Motor neuron (in vitro differentiated cells): ENCODE measurements at places on chromosomes 4 and X.

- no peak for ATAC-seq
Measured at GRCh38 chr4:91304292-91304691, 999.5 kb upstream of the GRID2 start.

- peak; percentile 36 for ATAC-seq
Measured at GRCh38 chr4:33941854-33942253, 2302.5 kb downstream of the ARAP2 start.

DNA sequence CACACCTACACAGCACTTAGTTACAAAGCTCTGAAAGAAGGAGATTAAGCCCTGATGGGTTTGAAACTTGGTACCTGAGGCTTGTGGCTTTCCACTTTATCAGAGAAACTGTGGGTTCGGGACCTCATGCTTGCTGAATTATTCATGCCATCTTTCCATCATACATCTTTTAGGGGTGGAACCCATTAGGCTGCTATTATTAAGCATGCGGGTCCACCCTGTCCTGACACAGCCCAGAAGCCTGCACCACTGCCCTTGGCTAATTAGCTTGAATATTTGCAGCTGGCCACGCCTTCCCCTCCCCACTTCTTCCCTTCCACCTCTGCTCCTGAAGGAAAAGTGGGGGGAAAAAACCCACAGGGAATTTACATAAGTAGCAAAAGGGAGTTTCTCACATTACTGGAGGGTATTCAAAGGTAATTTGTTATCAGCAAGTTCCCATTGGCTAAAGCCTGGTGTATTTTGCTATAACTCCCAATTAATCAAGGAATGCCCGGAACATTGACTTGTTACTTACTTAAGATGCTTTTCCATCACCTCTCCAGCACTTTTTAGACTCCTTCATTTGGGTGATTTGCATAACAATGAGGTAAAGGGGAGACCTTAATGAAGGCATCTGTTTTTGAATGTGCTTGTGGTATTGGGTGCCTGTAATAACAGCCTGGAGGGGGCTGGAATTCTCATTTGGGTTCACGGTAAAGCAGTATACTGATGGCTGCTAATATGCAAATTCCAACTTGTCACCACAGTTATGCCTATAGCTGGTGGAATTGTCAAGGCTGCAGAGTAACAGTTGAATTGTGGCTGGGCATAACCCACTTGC lies 231.7 kb upstream of the GATB start:
- peak; percentile 92 for ATAC-seq

DNA sequence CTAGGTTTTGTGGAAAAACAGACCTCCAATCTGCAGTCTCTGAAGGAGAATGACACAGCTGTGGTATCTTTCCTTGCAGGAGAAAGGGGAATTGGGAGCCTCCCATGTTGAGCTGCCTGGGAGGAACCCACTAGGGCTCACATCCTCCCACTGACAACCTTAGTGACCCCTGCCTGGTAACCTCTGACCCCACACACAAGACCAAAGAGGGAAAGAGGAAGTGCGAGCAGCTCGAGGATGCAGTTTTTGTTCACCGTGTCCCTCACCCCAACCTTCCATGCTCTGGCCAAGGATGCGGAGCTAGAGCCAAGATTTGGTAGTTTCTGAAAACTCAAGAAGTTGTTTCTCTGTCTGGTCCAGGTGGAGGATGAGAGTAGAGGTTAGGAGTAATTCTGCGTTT lies 5.4 kb upstream of the ZXDA start:
- no peak for ATAC-seq

DNA sequence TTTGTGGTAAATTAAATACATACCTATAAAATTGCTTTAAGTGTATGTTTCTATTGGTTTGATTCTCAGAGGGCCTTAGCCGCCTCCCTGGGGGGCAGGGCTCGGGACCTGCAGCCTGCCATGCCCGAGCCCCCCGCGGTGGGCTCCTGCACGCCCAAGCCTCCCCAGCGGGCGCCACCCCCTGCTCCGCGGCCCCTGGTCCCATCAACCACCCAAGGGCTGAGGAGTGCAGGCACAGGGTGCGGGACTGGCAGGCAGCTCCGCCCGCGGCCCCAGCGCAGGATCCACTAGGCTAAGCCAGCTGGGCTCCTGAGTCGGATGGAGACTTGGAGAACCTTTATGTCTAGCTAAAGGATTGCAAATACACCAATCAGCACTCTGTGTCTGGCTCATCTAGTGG lies 108.3 kb upstream of the INPP4B start:
- no peak for ATAC-seq

DNA sequence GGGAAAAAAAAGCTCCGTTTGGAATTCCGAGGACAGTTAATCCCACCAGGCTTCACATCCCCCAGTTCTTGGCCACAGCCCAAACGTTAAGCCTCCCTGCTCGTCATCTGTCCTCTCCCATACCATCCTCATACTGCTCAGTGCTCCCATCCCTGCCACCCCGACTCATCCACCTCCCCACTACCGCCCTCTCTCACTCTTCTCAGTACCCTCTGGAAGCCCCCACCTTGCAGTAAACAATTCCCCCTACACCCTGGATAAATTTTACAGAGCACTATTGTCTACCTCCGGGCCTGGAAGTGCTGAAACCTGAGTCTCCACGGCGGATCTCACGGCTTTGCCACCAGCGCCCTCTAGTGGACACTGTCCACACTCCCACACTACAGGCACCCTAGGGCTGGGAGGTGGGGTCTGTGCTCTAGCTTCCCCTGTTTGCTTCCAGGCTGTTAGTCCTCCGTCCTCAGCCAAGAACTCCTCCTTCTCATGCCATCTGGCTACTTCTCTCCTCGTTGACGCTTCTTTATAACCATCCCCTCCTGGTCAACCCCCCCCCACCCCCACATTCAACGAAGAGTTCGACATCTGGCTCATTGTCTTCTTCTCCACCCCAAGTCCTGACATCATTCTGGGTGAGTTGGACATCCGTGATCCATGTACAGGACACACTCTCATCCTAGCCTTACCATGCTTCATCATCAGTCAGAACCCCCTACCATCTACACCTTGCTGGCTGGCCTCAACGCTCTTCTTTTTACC lies 54.5 kb downstream of the RTL9 start:
- peak; percentile 97 for ATAC-seq

- peak; percentile 84 for ATAC-seq
Measured at GRCh38 chrX:100643956-100644860, at the start of gene SRPX2. SRPX2 (plus strand) TSS chrX:100644199; CDS start chrX:100646323, 2,124 bp downstream.

GRCh38 chr4:7857238-7857701 lies 82.4 kb downstream of the AFAP1 start:
- ATAC-seq: no peak

GRCh38 chr4:61301271-61301670 lies 101.1 kb downstream of the ADGRL3 start:
- ATAC-seq: no peak

DNA sequence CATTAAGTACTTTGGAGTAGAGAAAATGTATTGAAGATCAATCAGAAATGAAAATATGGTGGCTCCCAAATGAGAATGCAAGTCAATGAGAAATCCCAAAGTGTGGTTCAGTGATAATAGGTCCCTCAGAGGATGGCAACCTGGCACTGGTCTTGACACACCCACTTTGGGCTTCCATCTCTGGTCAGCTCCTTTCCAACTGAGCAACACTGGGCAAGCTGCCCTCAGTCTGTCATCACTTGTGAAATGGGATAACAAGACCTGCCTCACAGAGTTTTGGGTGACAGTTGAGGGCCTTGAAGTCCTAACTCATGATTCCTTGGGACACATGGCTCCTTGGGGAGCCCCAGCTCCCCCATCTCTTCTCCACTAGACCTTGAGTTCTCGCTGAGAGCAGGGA lies 29.0 kb upstream of the MAMLD1 start:
- ATAC-seq: no peak

- no peak for ATAC-seq
Measured at GRCh38 chr4:95833711-95834194, 6.1 kb upstream of the PDHA2 start.

- ATAC-seq: peak; percentile 56
Measured at GRCh38 chr4:25970226-25970675, 56.2 kb downstream of the SMIM20 start.

DNA sequence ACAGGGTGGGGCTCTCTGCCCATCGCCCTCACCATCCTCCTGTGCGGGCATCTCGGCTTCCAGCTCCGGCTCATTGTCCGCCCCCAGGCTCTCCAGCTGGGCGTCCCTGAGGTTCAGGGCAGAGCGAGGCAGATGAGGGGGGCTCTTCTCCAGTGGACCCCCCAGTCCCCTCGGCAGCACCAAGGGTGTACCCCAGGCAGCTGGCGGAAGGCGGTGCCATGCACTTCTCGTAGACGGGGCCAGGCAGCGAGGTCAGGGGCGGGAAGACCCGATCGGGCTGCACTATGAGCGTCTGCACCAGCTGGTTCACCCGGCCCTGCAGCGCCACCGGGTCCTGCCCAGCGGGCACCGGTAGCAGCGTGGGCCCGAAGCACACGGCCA lies 5.5 kb downstream of the AVPR2 start:
- ATAC-seq: no peak

DNA sequence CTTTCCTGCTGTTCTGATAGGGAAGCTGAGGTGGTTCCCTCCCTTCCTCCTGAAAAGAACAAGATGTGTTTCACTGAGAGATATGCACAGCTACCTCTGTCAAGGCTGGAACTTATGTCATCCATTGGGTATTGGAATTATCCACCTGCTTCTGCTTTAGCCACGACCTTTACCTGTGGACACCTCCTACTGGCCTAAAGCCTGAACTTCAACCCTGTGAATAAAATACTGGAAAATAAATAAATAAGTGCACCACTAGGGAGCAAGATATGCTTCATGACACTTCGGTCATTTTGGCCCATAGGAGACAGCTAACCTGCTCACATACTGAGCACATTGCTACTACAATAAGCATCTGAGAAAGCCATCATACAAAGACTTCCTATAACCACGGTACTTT lies 419.9 kb upstream of the NWD2 start:
- no peak for ATAC-seq

GRCh38 chrX:102651242-102652011 lies at the start of gene GPRASP1:
GPRASP1 (plus strand) TSS chrX:102651483; CDS start chrX:102653914, 2,431 bp downstream.
- peak; percentile 84 for ATAC-seq
